Breast epithelium (tissue), 4 donors: ENCODE measurements at places on chromosomes 12 and 14.
A peak's percentile ranks its signal among the peaks of the same experiment; 100 is the strongest.

DNA sequence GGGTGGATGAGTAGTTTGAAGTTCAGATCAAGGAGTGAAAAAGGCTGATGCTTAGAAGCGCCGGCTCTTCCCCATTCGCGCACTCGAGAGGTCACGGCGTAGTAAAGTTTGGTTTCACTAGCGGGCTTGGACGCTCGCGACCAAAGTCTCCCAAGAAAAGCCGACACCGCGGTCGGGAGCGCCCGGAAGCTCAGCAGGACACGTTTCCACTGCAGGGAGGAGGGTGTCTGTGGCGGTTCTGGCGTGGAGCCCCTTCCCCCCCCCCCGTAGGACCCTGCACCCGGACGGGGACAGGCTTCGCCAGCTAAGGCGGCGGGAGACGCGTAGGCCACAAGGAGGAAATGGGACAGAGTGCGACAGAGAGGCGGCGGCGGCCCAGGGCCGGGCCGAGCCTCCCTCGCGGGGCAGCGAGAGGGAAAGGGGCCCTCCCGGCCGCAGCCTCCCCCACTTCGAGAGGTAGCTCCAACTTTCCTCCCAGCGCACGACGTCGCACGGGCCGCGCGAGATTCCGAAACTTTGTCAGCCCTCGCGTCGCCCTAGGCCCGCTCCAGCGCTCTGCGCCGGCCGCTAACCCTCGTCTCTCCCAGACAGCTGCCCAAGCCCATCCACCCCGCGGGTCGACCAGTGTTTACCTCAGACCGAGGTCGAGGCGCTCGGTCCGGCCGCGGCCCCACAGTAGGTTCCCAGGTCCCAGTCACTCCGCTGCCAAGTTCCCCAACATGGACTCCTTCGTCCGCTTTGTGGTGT, 480 bp downstream of the SCAF11 start:
- peak; percentile 50 for DNase-seq

- DNase-seq, result no peak
Measured at GRCh38 chr12:64707362-64707761, 51.8 kb downstream of the GNS start.

- DNase-seq, result no peak
Measured at GRCh38 chr14:92785667-92786426, 8.3 kb upstream of the GOLGA5 start.

DNA sequence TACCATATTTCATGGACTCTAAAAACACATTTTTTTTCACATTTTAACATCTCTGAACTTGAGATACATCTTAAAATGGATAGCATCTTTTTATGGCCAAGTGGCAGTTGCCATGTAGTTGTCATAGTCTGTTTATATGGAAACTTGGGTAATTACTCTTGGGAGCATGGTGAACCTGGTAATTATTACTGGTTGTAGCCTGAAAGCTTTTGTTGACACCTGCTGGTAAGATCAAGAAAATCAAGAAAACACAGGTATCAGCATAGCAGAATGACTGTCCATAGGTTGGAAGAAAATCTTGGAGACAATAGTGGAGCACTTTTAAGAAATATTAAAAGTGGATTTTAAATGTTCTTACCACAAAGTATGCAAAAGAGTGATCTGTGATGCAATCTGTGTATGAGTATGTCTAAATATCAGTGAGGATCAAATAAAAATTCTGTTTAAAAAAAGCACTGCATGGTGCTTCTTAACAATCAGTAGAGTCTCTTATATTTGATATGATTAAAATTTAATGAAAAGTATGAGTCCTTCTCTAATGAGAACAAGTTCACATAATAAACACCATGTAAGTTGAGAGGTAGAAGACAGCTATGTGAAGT, 44.2 kb downstream of the TTC8 start:
- no peak for DNase-seq

GRCh38 chr12:110957652-110958051, 37.3 kb upstream of the MYL2 start:
- DNase-seq, result no peak
